Thoracic aorta (tissue), 2 donors: ENCODE measurements at places on chromosomes 2 and 18.

- DNase-seq, result no peak
Measured at GRCh38 chr2:71832844-71833243, 314.8 kb downstream of the CYP26B1 start.

DNA sequence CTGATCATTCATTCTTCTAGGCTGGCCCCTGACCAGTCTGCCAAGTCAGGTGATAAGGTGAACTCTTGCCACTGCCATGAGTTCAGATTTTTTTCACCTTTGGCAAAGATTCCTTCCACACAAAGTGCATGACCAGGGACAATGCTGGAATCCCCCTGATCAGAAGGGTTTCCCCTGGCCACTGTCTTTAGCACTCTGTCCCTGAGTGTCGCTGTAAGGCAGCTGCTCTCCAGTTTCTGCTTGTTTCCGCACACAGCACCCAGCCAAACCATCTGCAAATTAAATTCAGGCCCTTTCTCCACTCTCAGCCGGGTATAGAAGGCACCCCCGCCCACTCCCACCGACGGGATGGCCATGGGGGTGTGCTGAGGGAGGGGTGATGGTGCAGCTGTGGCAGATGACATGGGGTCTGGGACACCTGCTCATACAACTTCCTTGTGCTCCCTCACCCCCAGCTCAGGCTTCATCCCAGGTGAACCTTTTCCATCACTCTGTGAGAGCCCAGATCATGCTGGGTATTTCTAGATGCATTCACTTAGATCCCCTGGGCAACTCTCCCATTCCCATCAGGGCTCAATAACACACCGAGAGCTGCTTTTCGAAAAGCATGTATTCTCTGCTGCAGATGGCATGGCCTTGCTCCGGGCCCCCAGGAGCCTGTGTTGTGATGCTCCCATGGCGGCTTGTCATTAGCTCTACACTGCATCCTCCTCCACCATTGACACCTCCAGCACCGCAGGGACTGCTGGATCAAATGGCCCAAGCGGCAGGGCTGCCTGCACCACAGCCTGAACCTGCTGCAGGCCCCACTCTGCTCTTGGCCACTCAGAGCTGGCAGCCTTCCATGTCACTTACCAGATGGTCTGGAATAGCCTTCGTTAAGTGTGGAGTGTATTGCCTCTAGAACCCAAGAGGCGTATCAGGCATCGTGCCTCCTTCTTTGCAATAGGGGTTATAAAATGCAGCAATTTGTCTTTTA lies 52.3 kb upstream of the ROCK2 start:
- DNase-seq, result no peak

DNA sequence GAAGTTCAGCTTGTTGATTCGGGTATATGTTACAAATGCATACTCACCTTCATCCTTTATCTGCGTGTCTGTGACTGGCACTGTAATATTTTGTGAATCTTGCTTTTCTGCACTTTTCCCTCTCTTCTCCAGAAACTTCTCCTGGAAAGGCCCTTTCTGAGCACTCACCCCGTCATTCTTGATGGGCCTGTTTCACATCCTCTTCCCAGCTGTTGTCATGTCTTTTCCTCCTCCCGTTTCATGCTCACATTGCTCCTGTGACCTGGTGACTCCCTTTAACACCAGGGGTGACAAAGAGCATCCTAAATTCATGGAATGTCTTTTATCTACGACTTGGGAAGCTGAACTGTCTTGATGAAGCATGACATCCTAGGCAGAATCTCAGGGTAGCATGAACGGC lies 65.8 kb downstream of the CD8B2 start:
- no peak for DNase-seq

DNA sequence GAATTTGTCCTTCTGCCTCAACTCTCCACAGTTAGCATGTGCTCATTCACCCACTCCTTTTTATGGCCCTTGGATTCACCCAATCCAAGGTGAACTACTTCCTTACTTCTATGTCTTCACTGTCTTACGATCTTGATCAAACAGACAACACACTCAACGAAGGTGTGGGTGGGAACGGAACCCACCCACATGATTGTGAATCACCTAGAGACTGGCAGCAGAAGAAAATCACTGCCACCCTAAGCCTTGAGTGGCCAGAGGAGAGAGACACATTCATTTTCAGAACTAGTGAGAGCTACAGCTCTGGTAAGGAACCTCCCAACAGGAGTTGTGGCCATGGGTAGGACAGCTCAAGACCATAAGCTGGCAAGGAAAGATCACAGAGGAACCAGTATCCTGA lies 194.3 kb downstream of the PLCL1 start:
- no peak for DNase-seq

- DNase-seq, result no peak
Measured at GRCh38 chr2:109243526-109244303, 114.7 kb downstream of the SH3RF3 start.

DNA sequence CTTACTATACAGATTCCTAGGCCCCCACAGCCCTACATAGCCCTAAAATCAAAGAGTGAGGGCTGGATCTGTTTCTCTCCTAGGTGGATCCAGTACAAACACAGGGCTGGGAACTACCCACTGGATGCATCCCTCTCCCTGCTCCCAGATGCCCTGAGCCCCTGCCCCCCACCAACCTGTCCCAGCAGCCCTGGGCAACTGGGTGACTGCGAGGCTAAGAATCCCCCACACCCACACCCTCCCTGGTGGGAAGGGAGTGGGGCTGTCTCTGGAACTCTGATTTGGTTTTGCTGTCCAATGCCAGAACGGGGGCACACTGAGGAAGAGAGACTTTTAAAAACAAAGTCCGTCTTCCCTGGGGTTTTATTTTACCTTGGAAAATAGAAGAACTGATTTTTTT lies 113.1 kb downstream of the SMAD7 start:
- no peak for DNase-seq

DNA sequence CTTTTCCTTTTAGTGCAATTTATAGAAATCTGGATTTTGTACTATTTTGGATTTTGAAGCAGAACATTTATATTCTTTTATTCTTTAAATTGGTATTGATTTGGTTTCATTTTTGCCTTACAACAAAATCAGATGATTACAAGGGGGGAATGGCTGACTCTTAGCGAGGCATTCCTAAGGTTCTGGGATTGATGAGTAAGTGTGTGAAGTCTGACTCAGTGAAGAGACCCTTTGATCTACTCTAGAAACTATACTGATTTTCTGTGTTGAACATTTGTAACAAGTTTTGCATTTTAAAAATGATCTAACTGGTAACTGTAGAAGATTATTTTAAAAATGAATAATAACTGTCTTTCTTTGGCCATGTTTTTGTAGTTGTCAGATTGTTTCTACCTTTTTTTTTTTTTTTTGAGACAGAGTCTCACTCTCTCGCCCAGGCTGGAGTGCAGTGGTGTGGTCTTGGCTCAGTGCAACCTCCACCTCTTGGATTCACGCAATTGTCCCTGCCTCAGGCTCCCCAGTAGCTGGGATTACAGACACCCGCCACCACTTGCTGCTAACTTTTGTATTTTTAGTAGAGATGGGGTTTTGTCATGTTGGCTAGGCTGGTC lies 48.7 kb downstream of the TTC39C start:
- DNase-seq, result no peak

- DNase-seq, result no peak
Measured at GRCh38 chr2:211423018-211423417, 866.6 kb downstream of the CPS1 start.

DNA sequence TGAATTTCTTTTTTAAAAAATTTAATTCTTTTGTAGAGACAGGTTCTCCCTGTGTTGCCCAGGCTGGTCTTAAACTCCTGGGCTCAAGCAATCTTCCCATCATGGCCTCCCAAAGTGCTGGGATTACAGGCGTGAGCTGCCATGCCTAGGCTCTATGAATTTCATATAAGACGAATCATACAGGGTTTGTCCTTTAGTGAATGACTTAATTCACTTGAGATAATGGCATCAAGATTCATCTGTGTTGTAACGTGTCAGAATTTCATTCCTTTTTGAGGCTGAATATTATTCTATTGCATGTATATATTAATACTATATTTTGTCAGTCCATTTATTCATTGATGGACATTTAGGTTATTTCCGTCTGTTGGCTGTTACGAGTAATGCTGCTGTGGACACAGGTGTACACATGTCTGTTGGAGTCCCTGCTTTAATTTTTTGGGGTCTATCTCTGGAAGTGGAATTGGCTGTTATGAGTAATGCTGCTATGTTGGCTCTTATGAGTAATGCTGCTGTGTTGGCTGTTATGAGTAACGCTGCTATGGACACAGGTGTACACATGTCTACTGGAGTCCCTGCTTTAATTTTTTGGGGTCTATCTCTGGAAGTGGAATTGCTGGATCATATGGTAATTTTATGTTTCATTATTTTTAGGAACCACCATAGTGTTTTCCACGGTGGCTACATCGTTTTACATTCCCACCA lies 210.6 kb downstream of the CAMKMT start:
- no peak for DNase-seq

DNA sequence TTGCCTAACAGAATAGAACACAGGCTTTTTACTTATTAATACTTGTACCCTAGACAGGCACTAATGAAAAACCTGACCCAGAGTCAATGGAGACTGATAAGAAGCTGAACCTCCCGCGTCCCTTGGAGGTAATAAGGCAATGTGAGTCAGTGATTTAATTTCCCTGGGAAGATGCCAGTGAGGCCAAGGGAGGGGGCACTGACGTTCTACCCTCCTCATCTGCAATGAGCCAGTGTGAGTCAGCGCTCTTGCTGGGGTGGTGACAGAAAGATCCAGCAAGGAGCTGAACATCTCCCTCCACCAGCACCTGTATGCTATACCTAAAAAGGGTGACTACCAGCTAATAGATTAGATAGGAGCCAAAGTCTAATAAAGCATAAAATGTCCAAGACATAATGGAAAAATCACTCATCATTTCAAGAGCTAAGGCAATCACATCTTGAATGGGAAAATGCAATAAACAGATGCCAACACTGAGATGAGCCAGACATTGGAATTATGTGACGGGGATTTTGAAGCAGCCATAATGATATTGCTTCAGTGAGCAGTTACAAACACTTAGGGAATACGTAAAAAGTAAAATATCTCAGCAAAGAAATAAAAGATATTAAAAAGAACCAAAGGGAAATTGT lies 116.9 kb downstream of the TPGS2 start:
- DNase-seq, result peak; percentile 21

- no peak for DNase-seq
Measured at GRCh38 chr2:140247451-140248195, 1467.4 kb upstream of the NXPH2 start.

DNA sequence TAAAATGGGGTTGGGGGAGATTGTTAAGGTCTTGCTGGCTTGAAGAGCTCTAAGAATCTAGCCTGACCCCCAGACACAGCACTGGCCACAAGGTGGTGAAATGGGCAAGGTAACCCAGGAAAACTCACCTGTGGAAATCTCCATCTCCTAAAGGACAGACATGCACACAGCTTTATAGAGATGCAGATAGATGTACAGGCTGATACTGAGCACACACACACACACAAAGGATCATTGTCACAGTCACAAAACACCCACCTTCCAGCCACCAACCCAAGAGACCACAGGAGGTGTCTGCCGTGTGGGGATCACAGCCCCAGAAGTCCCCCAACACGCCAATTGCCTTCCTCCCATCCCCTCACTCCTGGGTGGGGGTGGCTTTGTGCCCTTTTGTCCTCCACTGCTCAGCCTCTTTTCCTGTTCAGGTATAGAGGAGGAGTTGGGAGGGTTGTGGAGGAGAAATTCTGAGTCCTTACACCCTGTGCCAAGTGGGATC lies 3.2 kb upstream of the CYP26B1 start:
- DNase-seq, result no peak

- DNase-seq, result no peak
Measured at GRCh38 chr18:75654851-75655751, 227.6 kb upstream of the SMIM21 start.

- DNase-seq, result no peak
Measured at GRCh38 chr2:221571551-221572218, 419 bp downstream of the EPHA4 start.

- DNase-seq, result no peak
Measured at GRCh38 chr2:46381263-46381849, 84.1 kb downstream of the EPAS1 start.

GRCh38 chr2:161117506-161117905 lies 42.7 kb upstream of the TANK start:
- DNase-seq, result no peak

GRCh38 chr2:61244694-61245093 lies 82.7 kb downstream of the C2orf74 start:
- no peak for DNase-seq

DNA sequence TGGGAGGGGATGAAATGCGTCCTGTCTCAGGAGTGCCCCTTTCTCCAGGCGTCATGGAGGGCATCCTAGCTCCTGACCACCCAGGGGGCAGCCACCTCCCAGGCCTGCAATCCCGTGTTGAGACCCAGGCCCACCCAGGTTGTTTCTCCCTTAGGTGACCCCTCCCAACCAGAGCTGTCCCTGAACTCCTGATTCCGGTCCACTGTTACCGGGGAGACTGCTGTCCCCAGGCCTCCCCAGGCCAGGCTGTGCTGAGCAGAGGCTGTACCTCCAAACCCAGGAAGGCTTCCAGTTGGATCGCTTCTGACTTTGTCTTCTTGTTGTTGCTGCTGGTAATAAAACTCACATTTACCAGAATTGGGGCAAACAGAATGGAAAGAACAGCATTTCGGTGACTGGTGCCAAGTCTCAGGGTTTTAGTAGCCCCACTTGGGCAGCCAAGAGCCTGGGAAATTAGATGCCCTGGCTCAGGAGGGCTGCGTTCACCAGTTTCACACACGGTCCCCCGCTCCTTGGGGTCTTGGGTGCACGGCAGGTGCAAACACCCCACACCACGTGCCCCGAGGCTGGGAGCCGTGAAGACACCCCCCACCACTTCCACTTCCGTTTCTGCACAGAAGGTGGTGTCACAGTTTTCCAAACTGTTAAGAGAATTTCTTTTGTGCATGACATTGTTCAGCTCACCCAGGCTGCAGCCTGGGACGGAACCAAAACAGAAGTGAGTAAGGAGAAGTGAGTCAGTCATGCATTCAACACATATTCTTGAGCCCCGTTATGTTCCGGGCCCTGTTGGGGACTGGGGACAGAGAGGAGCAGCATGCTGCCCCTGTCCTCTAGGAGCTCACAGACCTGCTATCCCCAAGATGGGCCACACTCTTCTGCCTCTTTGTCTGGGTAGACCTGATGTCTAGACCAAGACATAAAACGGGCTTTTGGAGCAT lies 29.4 kb downstream of the ITM2C start:
- no peak for DNase-seq

GRCh38 chr2:229858351-229858750 lies 63.5 kb downstream of the TRIP12 start:
- no peak for DNase-seq

GRCh38 chr18:56323673-56324072 lies 314.7 kb downstream of the TXNL1 start:
- no peak for DNase-seq

DNA sequence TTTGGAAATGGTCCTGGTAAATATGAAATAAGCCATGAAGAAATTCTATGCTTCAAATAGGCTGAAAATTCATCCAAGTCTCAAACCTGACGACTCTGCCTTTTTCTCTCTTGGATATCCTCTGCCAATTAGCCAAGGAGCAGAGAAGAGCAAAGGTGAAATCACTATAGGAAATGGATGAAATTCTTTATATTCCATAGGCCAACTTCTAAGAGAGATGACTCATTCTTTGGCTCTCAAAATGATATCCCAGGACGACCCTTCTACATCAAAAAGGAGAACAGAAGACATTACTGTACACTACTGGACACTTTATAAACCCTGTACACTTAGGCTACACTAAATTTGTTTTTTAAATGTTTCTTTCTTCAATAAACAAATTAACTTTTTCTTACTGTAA lies 22.7 kb downstream of the PDE1A start:
- DNase-seq, result no peak
